Karpas-422 (cell line): ENCODE measurements at places on chromosomes 1 and 21.

DNA sequence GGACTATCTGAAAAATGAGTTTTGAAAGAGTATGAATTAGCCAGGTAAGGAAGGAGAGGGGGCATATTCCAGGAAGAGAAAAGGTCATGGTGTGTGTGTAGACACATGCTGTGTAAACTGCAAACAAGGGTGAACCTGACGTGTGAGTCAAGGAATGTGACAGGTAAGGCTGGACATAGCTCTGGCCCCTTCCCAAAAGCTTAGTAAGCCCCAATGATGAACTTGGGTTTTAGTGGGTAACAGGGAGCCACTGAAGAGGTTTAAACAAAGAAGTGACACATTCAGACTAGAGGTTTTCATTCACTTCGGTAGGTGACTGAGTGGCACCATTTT is 36.7 kb downstream of the EGLN1 start:
- no peak for DNase-seq

DNA sequence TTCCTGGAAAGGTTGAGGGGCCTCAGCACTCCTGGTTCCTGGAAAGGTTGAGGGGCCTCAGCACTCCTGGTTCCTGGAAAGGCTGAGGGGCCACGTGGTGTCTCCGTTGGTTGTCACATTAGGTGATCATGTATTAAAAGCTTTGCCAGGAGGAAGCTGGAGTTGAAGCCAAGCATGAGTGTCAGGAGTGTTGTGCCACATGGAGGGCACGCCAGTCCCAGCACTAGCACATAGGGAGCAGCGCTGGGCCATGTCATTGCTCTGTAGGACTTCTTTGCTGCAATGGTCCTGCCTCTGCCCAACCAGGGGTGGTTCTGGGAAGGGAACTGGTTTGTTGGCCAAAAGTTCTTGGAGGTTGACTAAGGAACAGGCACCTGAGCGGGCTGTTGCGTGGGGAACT is 13.3 kb downstream of the ATP5PO start:
- DNase-seq, result no peak

DNA sequence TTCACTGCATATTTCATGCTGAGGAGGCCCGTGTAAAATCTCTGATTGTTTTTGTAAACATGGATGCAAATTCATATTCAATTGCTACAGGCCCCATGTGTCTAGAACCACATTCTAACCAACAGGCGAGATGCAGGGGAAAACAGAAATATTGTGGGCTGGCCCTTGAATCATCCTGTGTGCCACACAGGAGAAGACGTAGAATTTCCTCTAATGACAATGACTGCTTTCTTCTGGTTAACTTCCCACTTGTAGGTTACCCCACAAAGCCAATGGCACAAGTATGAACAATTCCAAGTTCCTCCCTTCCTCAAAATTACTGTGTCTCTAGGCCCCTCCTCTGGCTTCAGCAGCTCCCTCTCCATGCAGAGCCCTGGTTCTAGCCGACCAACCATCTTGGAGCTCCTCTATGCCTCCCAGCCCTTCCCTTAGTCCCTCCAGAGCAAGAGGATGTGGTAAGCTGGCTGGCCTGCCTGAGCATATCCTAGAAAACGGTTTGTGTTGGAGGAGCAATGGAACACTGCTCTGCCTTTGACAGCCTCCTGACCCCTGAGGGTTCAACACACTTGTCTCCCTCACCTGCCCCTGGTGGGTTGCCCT is 205.2 kb downstream of the HS2ST1 start:
- DNase-seq, result no peak

DNA sequence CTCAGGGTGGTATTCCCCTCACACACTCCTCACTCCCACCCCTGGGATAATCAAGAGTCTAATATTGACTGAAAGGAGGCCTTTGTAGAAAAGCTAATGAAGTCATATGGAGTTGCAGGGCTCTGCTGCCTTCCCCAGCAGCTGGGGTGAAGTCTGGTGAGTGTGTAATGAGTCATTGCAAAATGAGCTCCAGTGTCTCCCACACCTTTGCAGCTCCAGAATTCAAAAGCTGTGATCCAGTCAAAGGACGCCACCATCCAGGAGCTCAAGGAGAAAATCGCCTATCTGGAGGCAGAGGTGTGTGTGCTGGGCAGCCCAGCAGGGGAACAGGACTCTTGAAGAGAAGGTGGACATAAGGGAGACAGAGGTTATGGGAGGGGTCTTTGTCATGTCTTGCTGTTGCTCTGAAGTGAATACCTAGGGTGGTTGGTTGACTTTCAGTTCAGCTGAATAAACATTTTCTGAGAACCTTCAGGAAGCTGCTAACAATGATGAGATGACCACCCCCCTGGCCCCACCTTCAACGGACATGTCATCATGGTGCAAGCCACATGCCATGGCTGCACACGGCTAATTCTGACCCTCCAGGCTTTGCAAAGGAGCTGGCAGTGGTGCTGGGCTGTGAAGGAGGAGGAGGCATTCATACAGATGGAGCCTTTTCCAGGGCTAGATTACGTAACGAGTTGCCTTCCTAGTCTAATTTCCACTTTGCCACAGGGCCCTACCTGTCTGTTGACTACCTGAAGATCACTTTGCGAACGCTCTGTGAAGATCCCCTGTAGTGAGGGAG is 32.2 kb upstream of the SNX27 start:
- no peak for DNase-seq

GRCh38 chr1:97252076-97252475 is 530.5 kb downstream of the PTBP2 start:
- DNase-seq, result no peak
